HEK293T (cell line): ENCODE measurements at places on chromosomes 6 and 20.
A peak's percentile ranks its signal among the peaks of the same experiment; 100 is the strongest.

- no peak for DNase-seq
Measured at GRCh38 chr6:15698471-15698870, 35.6 kb upstream of the DTNBP1 start.

DNA sequence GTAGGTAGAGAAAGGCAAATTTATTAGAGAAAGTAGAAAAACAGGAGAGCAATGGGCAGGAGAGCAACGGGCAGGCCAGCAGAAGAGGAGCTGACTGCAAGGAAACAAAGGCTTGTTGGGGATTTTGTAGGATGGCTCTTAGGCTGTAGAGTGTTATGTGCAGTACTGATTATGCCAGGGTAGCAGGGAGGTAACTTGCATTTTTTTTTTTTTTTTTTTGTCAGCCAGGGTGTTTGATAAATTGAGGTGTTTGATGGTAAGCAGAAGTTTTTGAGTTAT is 36.2 kb upstream of the IER3 start:
- no peak for DNase-seq

DNA sequence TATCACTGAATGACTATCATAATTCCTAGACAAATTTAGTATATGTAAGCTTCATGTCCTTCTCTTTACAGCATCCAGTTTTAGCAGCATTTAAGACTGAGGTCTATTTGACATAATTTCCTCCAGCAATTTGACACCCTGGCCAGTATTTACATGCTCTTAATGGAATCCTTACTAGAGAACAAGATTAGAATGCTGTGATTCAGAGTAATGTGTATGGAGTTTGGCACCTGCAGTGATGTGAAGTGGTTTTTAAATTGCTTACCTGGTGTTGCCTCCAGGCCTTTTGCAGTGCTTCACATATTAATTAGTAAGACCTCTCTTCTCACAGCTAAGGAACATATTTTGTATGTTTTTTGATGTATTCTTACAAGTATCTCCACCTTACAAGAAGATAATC is 9.8 kb downstream of the NKX2-4 start:
- DNase-seq: no peak

DNA sequence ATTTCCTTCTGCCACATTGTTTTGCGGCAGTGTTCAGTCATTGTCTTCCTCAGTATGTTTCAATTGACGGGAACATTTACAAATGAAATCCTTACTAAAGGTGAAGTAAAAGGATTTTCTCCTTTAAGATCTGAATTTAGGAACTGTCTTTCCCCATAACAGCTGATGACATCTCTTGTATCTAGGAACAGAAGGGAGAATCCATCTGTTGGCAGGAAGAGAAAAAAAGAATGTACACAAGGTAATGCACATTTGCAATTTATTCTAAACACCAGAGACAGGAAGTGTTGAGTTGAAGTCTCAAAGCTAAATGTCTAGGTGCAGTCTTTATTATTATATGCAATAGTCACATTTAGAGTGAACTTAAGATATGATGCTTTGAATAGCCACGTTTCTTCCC is 334.5 kb downstream of the HDGFL1 start:
- no peak for DNase-seq

- no peak for DNase-seq
Measured at GRCh38 chr6:160391419-160392116, 43.4 kb downstream of the SLC22A3 start.

DNA sequence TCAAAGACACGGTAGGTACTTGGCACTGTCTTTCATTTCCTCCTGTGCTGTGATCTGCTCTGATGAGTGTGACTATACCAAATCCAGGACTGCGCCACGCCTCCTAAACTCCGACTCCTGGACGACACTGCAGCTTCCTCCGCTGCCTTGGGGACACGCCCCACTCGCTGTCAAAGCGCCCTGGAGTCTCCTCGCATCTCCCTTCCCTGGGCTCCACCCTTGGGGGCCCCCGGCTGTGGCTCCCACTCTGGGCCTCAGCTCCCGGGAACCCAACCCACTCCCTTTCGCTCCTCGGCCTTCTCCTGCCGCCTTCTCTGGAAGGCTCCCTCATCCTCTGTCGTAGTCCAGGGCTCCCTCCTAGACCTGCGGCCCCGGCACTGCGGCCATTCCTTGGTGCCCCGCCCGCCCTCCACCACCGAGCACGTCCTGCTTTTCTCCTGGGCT is 61.2 kb downstream of the RSPH3 start:
- no peak for DNase-seq

GRCh38 chr20:44809380-44810060 is 826 bp downstream of the RIMS4 start:
- DNase-seq: no peak

- DNase-seq: no peak
Measured at GRCh38 chr6:34050691-34051090, 95.2 kb downstream of the GRM4 start.

GRCh38 chr6:160238278-160238711 is 20.3 kb downstream of the SLC22A2 start:
- no peak for DNase-seq

- no peak for DNase-seq
Measured at GRCh38 chr6:23114812-23115504, 545.6 kb downstream of the HDGFL1 start.

DNA sequence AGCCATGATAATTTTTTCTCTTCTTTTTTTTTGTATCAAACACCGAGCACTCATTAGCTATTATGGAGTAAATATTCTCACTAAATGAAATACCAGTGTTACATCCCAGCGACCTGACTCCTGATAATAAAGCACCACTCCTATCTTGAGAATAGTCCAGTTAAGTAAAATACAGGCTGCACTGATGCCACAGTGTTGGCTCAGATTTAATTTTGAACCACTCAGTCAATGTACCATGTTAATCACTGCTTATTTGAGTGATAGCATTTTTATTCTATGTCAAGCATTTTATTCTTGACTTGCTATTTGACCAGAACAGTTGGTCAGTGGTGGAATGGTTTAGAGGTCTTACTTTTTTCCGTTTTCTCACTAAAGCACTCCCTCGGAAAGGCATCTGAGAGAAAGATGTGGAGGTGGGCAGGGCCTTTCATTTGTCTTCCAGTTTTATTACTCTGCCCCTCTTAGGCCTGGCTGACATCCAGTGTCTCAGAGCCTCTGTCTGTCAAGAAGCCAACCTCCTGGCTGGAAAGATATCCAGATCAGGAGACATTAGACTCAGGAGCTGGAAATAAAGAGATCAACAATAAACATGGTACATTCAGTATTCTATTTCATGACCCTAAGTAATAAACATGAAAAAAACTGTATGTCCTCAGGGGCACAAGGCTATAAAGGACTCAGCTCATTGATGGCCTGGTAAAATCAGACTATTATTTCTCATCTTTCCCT is 457.8 kb downstream of the EPM2A start:
- no peak for DNase-seq

DNA sequence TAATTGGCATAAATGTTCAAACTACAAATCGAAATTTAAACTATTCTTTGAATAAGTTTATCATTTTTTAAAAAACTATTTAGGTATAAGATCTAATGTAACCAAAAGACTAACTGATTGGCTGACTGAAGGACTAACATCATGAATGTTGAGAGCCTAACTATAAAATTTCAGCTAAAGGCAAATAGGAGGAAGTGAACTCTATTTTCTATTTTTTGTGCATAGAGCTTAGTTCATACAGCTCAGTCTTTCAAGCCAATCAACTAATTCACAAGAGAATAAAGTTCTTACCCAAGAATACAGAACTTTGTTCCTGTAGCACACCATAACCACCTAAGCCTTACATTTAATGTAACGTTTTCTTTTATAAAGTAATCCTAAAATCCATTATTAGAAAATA is 46.3 kb upstream of the STXBP5 start:
- no peak for DNase-seq

- no peak for DNase-seq
Measured at GRCh38 chr20:24851346-24852019, 97.6 kb upstream of the CST7 start.

DNA sequence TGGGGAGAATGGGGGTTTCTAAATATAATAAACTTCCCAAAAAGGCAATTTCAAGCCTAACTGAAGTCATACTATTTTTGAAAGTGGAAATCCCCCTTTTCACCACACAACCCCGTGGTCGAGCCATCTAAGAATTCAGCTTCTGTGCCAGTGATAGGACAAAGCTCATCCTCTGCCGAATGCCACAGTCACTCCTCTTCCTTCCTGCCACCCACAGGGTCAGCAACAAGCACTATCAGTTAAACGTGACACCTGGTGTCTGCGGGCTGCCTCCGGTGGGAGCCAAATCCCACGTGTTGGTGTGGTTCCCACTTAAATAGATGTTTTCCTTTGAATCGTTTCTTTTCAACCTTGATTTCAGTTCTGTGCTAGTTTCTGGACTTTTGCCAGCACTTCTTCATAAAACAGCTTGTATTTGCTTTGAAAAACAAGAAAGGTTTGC is 60.7 kb downstream of the TNFAIP3 start:
- DNase-seq: no peak

- DNase-seq: no peak
Measured at GRCh38 chr6:168541307-168541706, 100.3 kb downstream of the SMOC2 start.

- DNase-seq: no peak
Measured at GRCh38 chr20:6265204-6265904, 142.5 kb upstream of the FERMT1 start.

GRCh38 chr6:16639684-16640480 is 121.4 kb downstream of the ATXN1 start:
- DNase-seq: no peak

DNA sequence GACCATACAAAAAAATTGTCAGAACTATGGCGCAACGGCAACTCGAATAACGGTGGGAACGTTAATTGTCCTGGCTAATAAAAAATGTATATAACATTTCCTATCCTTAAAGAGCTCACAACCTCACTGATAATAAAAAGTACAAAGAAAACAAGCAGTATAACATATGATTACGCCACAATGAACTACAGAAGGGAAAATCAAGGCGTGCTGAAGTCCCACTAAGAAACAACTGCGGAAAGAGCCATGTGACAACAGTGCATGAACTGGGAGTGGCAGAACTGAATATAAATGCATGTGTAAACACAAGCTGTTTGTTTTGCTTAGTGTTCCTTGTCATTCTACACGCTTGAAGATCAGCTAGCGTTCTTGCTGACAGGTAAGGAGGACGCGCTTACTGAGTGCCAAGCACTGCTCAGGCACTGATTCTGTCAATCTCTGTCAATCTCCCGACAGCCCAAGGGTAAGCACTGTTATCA is 466 bp upstream of the PSMB1 start:
- DNase-seq: peak; percentile 26

DNA sequence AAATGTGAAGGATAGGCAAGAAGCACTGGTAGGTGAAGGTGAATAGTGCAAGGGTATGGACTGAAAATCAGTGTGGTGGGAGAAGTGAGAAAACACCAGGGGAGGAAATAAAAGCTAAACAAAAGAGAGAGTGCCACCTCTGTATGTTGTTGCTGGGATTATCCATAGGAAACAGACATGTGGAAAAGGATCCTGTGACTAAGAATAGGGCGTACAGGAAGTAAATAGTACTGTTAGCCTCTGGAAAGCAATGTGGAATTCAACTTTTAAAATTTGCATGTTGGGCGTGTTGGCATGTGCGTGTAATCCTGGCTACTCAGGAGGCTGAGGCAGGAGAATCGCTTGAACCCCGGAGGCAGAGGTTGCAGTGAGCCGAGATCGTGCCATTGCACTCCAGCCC is 661.7 kb downstream of the KIF16B start:
- no peak for DNase-seq

DNA sequence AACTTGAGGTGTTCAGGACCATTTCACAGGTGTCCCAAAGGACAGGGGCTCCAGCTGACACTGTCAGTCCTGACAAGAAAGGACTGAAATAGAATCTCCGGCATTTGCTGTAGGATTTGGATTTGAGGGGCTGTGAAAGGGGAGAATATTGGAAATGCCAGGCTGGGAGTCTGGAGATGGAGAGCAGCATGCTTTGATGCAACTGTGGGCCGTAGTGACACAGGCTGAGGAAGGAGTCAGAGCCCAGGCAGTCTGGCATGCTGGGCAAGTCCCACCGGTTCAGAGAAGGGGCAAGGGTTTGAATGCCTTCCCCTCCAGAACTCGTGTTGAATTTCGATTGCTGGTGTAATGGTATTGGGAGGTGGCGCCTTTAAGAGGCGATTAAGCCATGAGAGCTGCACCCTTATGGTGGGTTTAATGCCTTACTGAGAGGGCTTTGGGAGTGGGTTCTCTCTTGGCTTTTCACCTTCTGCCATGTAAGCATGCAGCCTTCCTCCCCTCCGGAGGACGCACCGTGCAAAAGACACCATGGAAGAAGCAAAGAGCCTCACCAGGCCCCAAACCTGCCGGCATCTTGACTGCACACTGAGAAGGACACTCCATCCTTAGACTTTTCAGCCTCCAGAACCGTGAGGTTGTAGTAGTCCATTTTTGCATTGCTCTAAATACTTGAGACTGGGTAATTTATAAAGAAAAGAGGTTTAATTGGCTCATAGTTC is 9.4 kb upstream of the PYGB start:
- DNase-seq: no peak

GRCh38 chr6:56364827-56365339 is 117.5 kb upstream of the COL21A1 start:
- no peak for DNase-seq

DNA sequence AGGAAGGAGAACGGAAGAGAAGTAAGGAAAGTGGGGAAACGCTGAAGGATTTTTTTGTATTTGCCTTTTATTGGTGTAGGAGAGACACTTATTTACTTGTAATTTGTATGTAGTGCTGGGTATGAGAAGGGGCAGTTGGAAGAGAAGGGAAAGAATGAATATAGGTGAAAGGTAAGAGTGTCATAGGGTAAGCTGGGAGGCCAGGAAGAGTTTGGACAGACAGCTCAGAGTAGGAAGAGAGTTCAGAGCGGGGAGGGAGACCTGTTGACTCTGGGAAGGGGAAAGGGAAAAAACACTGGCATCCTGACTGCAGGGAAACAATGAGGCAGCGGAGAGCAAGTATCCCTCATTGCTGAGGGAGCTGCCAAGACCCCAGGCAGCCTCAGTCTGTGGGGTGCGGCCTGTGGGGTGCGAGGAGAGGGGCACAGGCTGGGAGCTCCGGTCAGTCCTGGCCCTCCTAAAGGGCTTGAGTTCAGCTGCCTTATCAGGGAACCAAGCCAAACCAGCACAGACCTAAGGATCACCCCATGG is 3.1 kb downstream of the TRAF3IP2 start:
- no peak for DNase-seq

- DNase-seq: peak; percentile 75
Measured at GRCh38 chr6:111552241-111552744, 53.4 kb downstream of the TRAF3IP2 start.

DNA sequence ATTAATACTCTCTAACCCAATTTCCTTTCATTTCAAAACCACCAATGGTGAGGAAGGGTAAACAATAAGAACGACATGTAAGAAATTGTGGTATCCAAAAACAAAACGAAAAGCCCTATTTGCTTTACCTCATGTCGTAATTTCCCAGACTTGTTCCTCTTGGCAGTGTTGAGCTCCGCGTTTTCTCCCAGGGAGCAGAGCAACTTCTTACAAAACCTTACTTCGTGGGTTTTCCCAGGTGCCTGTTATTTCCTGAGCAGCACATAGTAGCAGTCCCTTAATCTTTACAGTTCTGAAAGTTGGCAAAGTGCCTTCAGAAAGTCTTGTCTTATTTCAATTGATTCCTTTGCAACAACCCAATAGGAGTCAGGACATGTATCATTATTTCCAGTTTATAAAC is 207.9 kb upstream of the MARCKS start:
- no peak for DNase-seq

- no peak for DNase-seq
Measured at GRCh38 chr20:22944062-22944461, 91.0 kb upstream of the SSTR4 start.
